Germinal center (tissue), 1 donor: ENCODE measurements at places on chromosomes 16 and 17.

- DNase-seq = no peak
Measured at GRCh38 chr17:32954477-32954876, 26.5 kb downstream of the TMEM98 start.

DNA sequence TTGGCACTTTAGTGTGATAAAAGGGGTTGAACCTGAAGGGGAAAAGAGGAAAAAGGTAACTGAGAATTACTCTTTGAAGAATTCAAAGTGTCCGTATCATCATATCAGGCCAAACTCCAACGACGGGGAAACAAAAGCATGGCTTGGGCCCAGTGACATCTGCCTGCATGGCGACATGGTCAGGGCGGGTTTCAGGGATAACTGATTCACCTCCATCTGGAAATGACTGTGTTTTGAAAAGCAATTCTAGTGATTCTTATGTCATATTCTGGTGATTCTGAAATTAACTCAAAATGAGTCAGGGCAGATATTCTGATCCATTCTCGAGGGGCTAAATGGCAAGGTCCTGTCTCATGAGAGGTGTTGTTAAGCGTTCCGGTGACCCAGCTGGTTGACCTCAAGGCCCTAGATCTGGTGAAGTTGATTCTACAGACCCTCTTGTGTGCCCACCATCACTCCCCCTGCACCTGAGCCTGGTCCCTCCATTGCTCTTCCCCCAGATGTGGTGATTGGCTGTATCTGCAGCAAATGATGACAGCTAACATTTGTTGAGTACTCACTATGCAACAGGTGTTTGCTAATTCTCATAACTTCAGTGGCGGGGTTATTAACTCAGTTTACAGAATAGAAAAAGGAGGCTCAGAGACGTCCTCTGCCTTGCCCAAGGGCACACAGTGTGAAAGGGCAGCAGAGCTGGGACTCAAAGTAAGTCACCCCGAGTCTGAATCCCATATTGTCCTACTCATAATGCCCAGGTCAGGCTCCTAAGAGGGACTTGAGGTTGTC, 251.8 kb downstream of the MAF start:
- DNase-seq = no peak

GRCh38 chr16:71369494-71369893, 11.0 kb downstream of the CALB2 start:
- no peak for DNase-seq

DNA sequence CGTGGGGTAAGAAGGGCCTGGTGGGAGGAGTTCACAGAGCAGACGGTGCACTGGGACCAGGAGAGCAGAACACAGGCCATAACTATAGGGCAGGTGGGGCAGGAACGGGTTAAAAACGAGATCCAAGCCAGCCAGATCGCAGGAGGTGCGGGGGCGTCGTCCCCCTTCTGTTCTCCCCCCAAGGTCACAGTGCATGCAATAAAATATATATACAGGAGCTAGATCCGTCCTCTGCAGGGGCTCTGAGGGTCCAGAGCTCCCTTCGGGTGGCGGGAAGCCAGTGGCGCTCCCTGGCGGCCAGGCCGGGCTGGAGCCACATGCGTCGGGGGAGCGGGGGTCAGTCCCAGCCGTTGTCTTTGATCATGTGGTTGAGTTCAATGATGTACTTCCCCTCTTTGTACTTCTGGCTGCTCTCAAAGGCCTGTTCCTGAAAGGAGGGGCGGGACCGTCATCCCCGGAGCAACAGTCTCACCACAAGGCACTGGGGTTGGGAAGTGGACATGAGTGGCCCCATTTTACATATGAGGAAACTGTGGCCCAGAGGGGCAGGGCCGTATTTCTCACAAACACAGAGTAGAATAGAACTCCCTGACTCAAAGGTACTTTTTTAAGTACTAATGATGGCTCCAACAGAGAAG, 768 bp upstream of the TBX6 start:
- peak; percentile 91 for DNase-seq

DNA sequence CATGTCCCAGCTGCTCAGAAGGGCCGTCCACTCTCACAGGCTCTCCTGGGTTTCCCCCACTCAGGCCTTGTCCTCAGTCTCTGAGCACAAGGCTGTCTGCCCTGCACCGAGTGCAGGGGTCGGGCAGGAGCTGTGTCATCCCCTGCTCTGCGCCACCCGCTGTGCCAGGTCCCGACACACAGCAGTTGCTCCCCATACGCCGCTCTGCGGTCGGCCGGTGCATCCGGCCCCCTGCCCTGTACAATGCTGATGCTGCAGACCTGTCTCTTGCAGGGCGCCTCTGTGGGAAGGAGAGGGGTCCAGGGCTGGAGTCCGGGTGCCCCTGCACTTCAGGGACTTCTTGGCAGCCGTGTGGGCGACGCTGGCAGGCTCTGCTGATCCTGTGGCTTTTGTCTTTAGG, 6.1 kb downstream of the TSC2 start:
- no peak for DNase-seq

DNA sequence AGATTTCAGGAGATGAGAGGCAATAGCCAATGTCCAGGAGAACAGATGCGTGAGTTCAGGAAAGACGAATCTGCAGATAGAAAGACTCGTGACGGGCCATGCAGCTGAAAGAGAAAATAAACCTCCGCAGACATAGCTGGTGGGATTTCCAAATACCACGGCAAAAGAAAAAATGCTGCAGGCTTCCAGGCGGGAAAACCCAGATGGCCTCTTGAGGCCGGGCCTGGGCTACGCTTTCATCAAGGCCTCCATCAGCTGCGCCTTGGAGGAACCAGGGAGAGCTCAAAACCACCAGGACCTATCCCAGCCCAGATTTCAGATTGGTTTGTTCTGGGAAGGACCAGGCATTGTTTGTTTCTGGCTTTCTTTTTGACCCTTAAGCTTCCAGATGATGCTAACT, 16.7 kb downstream of the CCDC40 start:
- DNase-seq = no peak

GRCh38 chr16:3458852-3459361, 15.4 kb downstream of the NAA60 start:
- no peak for DNase-seq

DNA sequence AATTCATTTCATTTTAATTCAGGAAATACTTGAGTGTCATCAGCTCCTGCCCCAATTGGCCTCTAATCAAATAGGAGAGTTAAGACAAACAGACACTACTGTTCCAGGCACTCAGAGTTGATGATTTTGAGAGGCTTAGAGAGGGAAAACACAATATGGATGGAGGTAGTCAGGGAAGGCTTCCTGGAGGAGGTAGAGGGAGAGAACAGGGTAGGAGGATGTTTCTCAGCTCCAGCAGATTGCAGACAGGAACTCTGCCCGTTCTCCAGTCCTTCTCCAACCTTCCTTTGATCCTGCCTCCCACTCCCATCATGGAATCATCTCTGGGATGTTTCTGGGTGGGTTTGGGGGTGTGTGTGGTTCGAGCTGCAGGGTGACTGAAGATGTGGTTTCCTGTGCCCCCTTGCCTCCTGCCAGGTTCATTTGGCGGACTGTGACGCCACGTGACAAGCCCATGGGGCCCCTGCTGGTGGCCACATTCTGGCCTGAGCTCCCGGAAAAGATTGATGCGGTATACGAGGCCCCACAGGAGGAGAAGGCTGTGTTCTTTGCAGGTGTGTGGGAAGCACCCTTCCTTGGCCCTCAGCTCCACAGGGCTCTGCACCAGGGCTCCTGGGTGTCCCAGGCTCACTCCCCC, 12.2 kb upstream of the LPCAT2 start:
- no peak for DNase-seq

GRCh38 chr16:15701975-15702970, 52.2 kb downstream of the NDE1 start:
- no peak for DNase-seq

DNA sequence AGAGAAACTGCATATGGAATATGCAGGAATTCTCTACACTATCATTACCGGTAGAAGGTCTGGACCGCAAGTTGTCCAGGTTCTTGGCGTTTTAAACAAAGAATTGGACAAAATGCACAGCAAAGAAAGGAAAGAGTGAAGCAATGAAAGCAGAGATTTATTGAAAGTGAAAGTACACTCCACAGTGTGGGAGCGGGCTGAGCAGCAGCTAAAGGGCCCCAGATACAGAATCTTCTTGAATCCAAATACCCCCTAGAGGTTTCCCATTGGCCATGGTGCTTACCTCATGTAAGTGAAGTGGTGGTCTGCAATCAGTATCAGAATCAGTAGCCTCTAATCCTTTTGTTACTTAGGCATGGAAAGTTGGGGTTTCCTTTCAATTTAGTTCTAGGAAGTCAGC, 178.5 kb upstream of the IRX3 start:
- no peak for DNase-seq

GRCh38 chr17:27993723-27994310, 48.7 kb upstream of the NLK start:
- no peak for DNase-seq

DNA sequence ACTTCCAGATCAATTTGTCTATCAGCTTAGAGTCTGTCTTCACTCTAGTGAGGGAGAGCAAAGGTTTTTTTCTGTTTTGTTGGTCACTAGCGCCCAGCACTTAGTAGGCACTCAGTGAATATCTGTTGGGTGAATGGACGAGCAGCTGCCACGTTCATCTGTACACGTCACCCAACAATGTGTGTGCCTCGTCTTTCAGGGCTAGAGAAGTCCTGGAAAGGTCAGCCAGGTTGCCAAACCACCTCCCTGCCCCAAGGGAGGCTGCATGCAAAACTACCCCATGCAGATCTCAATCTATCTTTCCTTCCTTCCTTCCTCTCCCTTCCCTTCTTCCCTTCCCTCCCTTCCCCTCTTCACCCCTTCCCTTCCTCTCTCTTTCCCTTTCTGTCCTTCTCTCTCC, 340.9 kb downstream of the SOX9 start:
- no peak for DNase-seq

- no peak for DNase-seq
Measured at GRCh38 chr16:67571981-67572431, 9.7 kb downstream of the CTCF start.

- no peak for DNase-seq
Measured at GRCh38 chr17:45646288-45646988, 137.7 kb upstream of the CRHR1 start.

DNA sequence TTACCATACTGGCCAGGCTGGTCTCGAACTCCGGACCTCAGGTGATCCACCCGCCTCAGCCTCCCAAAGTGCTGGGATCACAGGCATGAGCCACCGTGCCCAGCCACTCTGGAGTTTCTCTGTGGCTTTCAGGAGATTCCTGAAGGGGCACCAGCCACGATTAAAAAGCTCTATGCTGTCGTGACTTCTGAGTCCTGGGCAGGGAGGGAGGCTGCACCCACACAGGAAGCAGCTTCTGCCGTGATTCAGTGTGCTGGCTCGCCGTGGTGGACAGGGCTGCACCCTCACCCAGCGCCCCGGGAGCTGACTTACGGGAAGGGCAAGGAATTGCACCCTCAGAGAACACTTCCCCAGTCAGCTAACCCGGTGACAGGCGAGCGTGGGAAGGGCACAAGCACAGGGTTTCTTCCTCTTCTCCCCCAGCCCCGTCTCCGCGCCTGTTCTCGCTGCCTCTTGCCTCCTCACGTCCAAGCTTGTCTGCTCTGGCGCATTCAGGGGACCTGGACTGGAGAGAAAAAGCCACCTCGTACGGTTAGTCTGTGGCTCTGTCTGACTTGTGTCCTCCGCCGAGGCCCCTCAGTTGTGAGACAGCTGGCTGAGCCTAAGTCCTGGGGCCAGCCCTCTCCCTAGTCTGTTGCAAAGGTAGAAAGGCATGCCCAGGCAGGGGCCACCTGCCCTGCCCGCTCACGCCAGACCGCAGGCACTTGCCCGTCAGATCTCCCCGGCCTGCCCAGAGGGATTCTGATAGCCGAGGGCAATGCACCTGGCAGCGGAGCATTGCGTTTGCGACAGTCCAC, 145.0 kb downstream of the SEC14L1 start:
- DNase-seq = no peak

DNA sequence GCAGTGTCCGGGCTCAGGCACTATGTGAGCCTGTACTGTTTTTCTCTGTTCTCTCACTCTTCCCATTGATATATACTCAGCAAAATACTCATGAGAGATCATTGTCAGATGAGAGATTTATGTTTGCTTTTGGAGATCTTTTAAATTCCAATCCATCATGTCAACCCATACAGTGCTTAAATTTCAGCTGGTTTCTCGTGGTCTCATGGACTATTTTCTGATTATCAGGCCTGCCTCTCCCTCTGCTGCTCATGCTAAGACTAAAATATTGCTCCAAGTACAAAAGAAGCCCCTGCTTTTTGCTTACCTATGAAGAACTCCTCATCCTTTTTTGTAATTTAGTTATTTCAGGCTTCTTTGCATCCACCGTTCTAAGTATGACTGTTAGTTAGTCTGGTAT, 547.2 kb downstream of the KCNJ2 start:
- no peak for DNase-seq

- no peak for DNase-seq
Measured at GRCh38 chr17:50686494-50687199, 21.1 kb downstream of the ANKRD40 start.

GRCh38 chr16:53043428-53043831, 9.3 kb downstream of the CHD9NB start:
- DNase-seq = no peak

DNA sequence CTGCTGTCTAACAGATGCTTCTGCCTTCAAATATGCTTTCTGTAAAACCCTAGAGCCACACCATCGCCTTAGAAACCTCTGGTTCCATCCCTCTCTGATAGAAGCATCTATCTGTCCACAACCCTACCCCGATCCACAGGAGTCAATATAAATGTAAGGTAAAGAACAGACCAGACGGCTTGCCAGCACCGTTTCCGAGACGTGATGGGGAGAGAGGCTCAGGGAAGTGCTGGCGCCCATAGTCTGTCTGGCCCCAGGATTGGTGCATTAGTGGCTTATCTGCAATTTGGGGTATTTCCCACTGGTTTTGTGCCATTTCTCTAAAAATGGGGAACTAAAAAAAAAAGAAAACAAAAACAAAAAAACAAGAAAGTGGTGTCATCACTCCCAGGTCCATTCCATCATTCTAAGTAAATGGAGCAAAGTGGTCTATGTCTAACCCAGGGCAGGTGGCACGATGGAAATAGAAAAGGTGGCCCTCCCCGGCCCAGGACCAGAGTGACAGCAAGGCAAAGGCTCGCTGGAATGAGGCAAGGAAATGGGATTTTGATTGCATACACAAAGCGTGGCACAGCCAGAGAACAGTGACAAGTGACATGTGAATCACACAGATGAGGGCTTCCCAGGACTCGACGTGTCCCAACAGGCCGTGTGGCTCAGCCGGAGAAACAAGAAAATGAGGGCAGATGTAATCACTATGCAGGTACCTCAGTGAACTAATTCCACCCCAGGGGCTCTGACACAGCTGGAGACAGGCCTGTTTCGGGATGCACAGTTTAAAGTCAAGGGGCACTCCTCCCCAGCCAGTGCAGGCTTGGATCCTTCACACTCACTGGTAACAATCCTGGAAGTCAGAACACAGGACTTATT, 125.6 kb downstream of the GAS7 start:
- no peak for DNase-seq

- DNase-seq = no peak
Measured at GRCh38 chr16:1537763-1538289, 4.4 kb downstream of the TMEM204 start.

- no peak for DNase-seq
Measured at GRCh38 chr16:22727285-22728166, 86.4 kb upstream of the HS3ST2 start.
